ENCODE measurements at places on chromosomes 12 and 14. TPM values are rescaled to one million over a fixed set of nuclear protein-coding genes. Genes with fewer than 3 reads are reported as not detected.

The IFI27L2 gene
- total RNA-seq: 59.8 TPM

The SAMD4A gene
- total RNA-seq: 6.4 TPM

The TSHR gene
- total RNA-seq: not detected

The LMO3 gene
- not detected for total RNA-seq

The KRT77 gene
- total RNA-seq: not detected

The PGF gene
- 3.5 TPM for total RNA-seq

The DNAH10 gene
- total RNA-seq: 0.36 TPM

The LRCOL1 gene
- total RNA-seq: not detected

The ADGRD1 gene
- 0.57 TPM for total RNA-seq

The CMKLR1 gene
- total RNA-seq: not detected

The ANO2 gene
- total RNA-seq: not detected

The HCAR1 gene
- total RNA-seq: 0.04 TPM

The SDR9C7 gene
- not detected for total RNA-seq

The BORCS5 gene
- total RNA-seq: 10.4 TPM

The NEUROD4 gene
- not detected for total RNA-seq

The SLC6A12 gene
- 0.76 TPM for total RNA-seq

The EML1 gene
- total RNA-seq: 40.3 TPM

The FGF6 gene
- not detected for total RNA-seq

The CD163L1 gene
- total RNA-seq: 0.52 TPM

The OVCH1 gene
- total RNA-seq: not detected

The VRK1 gene
- total RNA-seq: 26.2 TPM

The RNASE9 gene
- total RNA-seq: not detected

The CLEC4D gene
- not detected for total RNA-seq

The BHLHE41 gene
- 0.57 TPM for total RNA-seq

The PIK3C2G gene
- not detected for total RNA-seq

The KRT74 gene
- total RNA-seq: not detected

The PAX9 gene
- 1.8 TPM for total RNA-seq

The TNS2 gene
- 11.6 TPM for total RNA-seq

The SYT1 gene
- total RNA-seq: 6.3 TPM

The IGFBP6 gene
- total RNA-seq: 148 TPM

The IQSEC3 gene
- not detected for total RNA-seq

The TGFB3 gene
- total RNA-seq: 1.4 TPM

Measured in A549 treated with CpdA at 1 μM for 4 hours (cell line).